GM03348 (cell line): ENCODE measurements at places on chromosomes 6 and 20.

- no peak for DNase-seq
These were observed 614.2 kb upstream of the NRSN1 start for GRCh38 chr6:23511817-23512216.

DNA sequence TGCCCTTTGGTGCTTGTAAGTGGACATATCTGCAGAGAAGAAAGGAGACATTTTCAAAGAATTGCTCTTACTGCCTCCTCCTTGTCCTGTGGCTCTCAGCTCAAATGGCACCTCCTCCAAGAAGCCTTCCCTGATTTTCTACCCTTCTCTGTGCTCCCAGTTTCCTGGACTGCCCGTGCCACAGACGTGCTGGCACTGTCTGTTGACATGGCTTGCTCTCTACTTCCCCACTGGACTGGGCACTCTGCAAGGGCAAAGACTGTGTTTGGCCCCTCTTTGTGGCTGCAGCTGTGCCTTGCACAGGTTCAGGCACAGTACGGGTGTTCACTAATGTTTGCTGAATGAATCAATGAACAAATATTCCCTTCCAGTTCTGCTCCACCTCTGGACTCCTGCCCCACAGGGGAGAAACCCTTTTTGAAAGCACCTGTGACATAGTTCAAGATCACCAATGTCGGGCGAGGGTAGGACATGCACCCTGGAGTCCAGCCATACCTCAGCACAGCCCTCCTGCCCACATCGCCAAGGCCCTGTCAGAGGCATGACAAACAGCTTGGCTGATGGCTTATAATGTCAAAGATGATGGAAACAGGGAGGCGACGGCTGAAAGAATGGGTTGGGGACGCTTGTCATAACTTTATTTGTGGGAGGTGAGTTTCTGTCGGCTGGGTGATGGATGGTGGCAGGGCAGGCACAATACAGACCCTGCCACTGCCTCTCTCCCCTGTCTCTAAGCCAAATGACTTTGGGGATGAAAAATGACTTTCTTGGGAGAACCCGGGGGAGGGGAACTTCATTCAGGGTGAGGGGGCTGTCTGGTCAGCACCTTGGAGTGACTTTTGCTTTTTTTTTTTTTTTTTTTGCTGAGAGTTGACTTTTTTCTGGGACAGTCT, 15.6 kb upstream of the CTNNBL1 start:
- DNase-seq: no peak

- no peak for DNase-seq
These were observed 509.3 kb downstream of the QKI start for GRCh38 chr6:163923658-163924411.

- DNase-seq: peak; percentile 47
These were observed 144.9 kb upstream of the THBS2 start for GRCh38 chr6:169398342-169399105.

DNA sequence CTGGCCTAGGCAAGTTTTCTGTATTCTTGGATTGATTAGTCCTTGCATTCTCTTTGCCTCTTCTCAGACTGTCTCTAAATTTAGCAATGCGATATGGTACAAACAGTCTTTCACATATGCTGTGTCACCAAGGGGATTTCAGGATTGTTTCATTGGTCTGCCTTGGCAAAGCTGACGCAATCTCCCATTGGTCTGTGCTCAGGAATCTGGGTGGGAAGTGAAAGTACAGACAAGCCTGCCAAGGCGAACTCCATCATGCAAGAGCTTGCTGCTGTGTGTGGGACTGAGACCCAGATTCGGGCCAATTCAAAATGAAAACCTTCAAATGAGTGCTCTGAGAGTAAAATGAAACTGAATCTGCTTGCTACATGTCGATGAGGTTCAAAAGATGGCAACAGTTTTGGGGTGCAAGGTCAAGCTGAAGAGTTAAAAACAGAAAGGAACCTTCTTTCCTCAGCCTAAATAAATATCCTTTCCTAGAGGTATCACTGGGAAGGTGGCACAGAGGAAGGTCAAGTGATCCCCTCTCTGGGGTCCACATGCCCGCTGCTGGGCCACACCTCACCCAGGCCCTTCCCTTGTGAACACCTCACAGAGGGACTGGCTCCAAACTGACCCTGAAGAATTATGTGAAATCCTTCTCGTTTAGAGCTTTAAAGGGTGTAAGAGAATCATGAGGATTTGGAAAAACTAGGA, 198.8 kb upstream of the PREP start:
- peak; percentile 84 for DNase-seq

- DNase-seq: peak; percentile 29
These were observed 264.8 kb downstream of the THBS2 start for GRCh38 chr6:168988801-168989200.

DNA sequence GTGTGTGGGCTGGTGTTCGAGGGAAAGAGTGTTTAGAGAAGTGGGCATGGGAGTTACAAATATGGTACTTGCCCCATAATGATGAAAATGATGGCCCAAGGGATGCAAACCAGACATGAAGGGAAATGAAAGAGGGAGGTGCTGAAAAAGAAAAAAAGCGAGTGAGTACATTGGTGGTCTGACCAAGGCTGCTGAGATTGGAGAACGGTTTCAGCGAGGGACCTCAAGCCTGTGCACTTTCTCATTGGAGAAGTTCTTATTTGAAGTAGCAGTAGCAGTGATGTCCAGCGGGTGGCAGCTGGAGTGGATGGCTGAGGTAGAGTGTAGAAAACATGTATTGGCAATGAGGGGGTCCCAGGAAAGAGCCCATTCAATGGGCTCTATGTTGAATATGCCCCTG, 54.8 kb downstream of the TNFAIP3 start:
- no peak for DNase-seq

DNA sequence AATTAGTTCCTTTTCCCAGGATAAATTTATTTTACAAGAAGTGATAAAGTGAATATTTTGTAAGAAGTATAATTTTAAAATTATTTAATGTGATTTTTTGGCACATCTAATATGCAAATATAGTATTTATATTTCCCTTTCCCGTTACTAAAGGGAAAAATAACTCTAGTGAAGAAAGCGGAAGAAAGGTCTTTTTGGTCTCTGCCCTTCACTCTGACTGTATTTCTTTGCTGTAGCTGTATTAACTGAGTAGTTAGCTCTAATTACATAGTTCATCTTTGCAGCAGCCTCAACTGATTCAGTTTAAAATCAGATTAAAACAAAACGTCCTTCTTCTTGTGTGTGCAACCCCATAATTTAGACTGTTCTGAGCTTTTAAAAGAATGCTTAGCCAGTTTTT, 57.4 kb upstream of the RNF144B start:
- no peak for DNase-seq

GRCh38 chr6:139452148-139452876, 77.9 kb upstream of the CITED2 start:
- DNase-seq: peak; percentile 18

DNA sequence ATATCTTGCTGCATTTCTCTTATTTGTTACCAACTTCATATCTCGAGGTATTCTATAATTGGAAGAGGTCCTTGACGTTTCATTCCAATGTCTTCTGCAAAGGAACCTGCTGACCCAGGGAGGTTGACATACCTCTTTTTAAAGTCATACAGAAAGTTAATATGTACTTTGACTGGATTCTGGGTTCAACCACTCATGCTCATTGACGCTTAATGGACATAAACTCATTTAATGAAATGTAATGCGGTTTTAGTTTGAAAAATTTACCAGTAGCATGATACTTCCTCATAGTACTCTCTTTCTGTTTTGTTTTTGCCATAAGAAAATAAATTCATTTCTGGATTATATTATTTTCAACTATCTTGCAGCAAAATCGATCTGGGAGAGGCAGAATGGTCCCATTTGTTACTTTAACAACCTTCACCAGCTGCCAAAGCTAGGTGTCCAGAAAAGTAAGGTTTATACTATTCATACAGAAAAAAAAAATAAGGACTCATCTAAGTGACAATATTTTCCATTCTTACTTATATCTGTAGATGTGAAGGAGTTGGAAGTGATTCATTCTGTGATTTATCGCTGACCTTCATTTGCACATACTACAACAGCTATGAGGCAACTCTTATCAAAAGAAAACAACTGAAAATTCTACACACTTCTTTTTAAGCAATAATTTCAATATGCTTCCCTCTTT, 101.6 kb downstream of the ATXN1 start:
- DNase-seq: no peak

- DNase-seq: no peak
These were observed 211.1 kb upstream of the KCNQ5 start for GRCh38 chr6:72410769-72411168.

DNA sequence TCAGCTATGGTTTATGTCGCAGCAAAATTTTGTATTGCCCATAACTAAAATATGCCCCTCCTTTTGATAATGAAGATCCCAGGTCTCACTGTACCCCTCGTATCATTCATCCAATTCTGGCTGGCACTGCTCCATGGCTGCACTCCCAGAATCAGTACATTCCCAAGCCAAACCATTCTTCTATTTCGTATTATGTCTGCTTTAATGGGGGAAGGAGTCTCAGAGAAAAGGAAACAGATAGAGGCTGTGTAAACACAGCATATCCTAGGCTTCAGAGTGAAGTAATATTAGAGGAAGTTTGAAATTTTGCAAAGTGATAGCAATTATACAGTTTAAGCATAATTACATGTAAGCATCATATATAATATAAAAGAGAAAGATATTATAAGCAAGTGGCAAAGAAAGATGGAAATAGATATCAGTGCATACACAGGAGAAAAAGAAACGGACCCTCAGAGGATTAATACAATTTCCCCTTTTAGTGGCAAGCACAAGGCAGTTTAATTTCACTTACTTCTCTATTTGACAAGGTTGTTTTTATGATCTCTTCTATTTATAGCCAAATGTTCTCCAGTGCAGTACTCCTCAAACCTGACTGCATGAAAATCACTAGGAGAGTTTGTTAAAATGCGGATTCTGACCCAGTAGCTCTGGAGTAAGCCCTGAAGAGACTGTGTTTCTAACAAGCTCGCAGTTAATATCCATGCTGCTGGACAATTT, 56.5 kb upstream of the TENT5A start:
- DNase-seq: no peak

- no peak for DNase-seq
These were observed 32.6 kb downstream of the PDE7B start for GRCh38 chr6:135884136-135884535.

DNA sequence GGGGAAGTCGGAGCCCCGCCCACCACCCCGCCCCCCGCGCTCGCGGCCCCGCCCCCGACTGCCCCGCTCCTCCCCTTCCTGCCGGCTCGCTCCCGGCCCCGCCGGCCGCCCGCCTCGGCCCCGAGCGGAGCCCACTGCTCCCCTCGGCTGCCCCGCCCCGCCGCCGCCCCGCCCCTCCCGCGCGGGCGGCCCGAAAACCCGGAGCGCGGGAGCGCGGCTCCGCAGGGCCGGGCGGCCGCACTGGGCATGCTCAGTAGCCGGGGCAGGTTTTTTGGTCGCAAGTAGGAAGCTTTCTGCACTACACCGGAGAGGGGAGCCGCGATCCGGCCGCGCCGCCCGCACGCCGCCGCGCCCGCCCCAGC, at the start of gene CDYL:
Gene CDYL (plus strand): TSS at position 274 of the 362 bp plus-strand sequence. CDS start 380 bp downstream, outside the sequence.
- peak; percentile 98 for DNase-seq

GRCh38 chr20:2851086-2851485, 10.5 kb downstream of the VPS16 start:
- no peak for DNase-seq

DNA sequence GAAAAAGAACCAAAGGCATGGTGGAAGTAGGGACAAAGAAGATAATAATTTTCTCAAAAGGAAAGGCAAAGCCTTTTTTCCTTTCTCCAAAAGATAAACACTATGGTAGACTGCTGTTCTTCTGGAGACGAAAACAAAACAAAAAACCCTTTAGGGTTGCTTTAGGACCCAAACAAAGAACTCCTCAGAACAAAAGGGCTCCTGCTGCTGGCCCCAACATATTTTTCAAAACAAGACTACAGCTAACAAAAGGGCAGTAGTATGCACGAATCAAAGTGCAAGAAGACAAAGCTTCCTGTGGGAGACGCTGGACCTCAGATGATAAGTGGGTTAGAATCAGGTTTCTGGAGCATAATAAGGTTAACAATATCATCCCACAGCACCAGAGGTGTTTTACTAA, 15.8 kb downstream of the NCOA5 start:
- no peak for DNase-seq

DNA sequence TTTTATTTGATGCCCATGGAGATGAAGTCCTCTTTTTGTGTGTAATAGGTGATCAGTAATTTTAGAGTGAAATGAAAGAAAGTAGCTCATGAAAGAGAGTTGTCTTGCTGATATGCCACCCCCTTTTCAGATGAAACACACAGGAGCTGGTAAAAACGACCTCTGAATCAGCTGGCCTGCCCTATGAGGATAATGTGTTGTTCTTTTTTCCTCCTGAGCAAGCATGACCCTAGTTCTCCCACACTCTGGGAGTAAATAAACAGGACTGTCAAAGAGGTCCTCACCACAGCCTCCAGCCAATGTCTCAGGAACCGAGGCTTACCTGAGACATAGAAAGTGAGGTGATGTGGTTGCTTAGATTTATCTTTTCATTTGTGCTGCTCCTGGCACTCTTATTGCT, 29.5 kb downstream of the GPX5 start:
- no peak for DNase-seq

GRCh38 chr20:13870170-13870748, 85.4 kb downstream of the NDUFAF5 start:
- DNase-seq: no peak
